ENCODE measurements at places on chromosomes 4 and X.
A peak's percentile ranks its signal among the peaks of the same experiment; 100 is the strongest.

GRCh38 chrX:77910108-77910840 lies at the start of gene ATP7A:
TSS of gene ATP7A (plus strand) at chrX:77910693. CDS start at chrX:77971642, 60,949 bp downstream.
- DNase-seq, result peak; percentile 91

DNA sequence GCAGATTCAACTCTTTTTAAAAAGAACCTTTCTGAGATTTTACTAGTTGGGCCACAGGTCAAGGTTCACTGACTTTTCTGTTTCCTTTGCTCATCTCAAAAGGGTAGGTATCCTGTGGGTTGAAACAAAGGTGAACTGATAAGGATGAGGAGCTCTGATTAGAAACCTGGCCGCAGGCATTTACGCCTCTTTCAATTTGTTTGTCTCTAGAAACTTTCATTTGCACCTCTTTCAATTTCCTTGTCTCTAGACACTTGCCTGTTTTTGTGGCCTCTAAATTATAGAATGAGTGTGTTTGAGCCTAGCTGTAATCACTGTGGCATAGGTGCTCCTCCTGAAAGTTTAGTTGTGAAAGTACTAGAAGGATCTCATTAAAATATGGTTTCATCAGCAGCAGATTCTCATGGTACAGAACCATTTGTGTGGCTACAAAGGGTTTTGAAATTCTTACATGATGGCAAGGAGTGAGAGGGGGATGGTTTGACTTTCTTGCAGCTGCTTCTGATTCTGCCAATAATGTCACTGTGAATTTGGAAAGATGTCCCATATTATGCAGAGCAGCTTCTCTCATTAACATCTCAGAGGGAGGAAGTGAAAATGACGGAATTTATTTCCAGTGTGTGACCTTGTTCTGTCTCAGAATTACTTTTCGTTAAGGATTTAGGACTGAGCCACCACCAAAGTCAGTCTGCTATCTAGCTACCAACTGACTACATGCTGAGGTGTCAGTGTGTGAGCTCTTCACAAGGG lies 142.2 kb downstream of the SH2D1A start:
- no peak for DNase-seq

DNA sequence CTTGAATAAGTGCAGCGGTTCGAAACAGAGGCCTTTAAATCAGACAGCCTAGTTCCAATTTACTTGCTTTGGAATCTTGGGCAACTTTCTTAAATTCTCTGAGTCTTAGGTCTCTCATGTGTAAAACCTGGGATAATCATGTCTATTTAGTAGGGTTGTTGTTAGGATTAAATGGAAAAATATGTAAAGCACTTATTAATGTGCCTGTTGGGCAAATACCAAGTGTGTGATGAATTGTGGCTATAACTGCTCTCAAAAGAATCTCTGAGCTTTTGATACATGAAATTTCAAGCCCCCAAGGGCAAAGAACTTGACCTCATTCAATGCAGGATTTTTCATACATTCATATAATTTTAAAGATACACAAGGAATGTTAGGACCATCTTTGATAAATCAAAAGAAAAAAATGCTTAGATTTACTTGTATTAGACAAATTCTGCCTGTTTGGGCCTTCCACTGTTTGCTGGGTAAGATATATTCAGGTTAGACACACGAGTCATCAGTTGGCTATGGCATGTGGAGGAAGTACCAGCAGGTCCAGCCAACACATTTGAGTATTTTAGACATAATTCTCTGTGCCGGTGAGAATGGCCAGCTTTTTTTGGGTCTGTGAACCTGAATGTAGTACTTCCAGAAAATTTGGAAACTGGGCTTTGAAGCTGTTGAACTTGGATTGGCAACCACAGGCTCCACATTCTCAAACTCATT lies 241.4 kb upstream of the CNKSR2 start:
- peak; percentile 32 for DNase-seq

DNA sequence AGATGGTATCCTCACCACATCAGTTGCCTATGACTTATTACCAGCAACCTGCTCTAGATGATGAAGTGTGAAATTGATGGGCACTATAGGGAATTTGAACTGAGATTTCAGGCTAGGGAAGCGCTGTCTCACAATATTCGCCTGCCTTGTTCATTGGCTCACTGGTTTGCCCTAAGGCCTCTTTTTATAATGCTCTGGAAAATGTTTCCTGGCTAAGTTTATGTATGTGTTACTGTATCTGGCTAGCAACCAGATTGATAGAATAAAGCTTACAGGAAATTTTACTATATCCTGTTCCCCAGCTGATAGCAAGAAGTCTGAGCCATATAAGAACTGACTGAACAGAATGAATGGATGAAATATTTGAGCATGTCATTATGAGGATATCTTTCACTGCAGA lies 71.6 kb downstream of the GSTCD start:
- peak; percentile 6 for DNase-seq

All from EH (cell line).